Right hindlimb (tissue), 1 donor: ENCODE measurements at places on chromosomes 6 and 20.
A peak's percentile ranks its signal among the peaks of the same experiment; 100 is the strongest.

DNA sequence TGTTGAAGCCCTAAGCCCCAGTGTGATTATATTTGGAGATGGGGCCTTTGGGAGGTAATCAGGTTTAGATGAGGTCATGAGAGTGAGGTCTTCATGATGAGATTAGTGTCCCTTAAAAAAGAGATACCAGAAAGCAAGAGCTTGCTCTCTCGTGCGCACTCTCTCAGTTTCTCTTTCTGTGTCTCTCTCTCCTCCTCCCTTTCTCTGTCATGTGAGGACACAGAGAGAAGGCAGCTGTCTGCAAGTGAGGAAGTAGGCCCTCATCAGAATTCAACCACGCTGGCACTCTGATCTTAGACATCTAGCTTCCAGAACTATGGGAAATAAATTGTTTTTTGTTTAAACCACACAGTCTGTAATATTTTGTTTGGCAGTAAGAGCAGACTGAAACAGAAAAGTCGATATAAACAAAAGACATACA, 180.5 kb downstream of the IBTK start:
- DNase-seq: no peak

DNA sequence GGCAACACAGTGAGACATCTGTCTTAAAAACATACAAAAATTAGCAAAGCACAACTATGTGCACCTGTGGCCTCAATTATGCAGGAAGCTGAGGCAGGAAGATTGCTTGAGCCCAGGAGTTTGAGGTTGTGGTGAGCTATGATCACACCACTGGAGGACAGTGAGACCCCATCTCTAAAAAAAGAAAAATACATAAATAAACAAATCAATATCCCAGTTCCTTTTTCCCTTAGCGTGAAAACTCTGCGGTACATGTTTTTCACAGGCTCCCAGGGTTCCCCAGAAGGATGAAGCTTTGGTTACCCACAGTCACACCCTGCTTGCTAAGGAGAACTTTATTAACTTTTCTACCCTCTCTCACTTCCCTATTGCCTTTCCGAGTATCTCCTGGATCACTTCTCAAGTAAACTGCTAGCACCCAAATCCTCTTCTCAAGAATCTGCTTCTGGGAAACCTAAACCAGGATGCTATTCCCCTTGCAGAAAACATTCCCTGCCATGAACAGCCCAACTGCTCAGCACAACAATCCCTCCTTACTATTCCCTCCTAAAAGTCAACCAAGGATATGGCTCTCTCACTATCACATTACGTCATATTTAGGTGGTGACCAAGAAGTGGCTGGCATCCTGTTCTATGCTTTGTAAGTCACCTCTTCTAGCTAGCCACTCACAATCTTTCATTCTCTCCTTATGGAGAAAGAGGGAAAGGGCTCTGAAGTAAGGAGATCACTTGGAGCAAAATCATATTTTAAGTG, 122.4 kb downstream of the IPCEF1 start:
- DNase-seq: no peak

DNA sequence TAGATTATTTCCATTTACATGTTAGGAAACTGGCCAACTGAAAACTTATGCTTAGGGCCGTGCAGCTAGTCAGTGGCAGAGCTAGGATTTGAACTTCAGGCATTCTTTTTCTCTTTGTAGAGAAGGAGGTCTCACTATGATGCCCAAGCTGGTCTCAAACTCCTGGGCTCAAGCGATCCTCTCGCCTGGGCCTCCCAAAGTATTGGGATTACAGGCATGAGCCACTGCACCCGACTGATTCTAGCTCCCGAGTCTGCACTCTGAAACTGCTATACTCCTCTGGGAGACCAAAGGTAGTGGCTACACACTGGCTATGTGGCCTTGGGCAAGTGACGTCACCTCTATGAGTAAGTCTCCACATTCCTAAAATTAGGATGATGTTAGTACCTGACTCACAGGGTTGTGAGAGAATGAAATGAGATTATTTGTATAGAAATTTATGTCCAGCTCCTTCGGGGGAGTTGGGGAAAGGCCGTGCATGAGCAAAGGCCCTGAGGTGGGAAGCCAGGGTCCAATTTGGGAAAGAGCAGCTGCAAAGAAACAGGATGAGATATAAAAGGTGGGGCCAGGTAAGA, 6.4 kb downstream of the PLTP start:
- DNase-seq: no peak

GRCh38 chr20:41360831-41361756, 5.5 kb downstream of the EMILIN3 start:
- DNase-seq: no peak

DNA sequence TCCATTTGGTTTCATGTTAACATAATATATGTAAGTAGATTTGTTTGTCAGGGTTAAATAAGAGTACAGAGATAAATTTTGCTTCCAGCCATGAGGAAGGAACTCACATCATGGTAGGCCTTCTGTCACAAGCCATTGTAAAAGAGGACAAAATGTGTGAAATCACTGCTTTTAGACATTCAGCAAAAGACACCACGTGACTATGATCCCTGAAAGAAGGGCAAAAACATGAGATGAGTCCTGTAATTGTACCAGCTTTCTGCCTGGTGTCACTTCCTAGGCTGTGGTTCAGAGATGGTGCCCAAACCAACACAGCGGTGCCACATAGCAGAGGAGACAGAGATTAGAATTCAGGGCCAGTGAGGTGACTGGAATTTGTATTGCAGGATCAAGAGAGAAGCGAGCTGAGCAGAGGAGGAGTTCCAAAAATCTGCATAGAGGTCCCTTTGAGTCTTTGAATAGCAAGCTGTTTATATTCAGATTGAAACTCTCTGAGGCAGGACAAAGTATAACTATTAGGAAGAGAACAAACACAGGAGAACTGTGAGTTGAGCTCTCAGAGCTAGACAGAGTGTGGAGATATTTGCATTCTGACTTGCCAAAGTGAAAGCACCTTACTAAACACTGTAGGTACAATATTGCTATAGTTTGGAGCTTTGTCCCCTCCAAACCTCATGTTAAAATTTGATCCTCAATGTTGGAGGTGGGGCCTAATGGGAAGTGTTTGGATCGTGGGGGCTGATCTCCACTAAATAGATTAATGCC, 52.6 kb upstream of the PDE7B start:
- no peak for DNase-seq

GRCh38 chr6:24006254-24006653, 119.8 kb upstream of the NRSN1 start:
- DNase-seq: no peak

DNA sequence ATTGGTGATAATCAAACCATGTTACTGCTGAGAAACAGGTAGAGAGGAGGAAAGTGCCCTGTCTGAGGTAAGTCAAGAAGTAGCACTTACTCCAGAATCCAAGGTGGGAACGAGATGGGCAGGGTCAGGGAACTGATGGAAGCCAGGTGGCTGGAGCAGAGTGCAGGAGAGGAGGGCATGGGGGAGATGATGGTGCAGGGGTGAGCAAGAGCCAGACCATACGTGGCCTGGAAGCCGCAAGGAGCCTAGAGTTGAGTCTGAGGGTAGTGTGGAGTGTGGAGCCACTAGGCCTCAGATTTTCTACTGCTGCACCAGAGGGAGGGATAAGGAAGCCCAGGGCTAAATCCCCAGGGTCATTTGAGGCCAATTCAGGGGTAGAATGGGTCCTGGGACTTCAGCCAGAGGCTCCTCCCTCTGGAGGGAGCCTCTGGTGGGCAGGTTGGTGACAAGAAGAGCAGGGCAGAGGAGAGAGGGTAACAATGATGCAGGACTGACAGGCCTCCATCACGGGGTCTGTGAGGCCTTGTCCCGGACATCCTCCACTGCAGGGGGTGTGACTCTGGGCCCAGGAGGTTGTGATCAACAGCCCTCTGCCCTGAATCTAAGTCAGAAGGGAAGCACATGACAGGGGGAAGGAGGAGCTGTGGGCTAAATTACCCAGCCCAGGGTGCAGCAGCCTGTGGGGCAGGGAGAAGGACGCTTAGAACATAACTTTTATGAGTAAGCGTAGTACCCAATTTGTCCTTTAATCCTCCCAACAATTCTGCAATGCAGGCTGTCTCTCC, 28.7 kb downstream of the COX4I2 start:
- no peak for DNase-seq

- no peak for DNase-seq
Observed at GRCh38 chr6:125154761-125155135, 1.2 kb downstream of the TPD52L1 start.

- no peak for DNase-seq
Observed at GRCh38 chr6:136169394-136170148, 80.5 kb downstream of the MTFR2 start.

GRCh38 chr6:53125276-53125675, 23.4 kb downstream of the GCM1 start:
- no peak for DNase-seq

DNA sequence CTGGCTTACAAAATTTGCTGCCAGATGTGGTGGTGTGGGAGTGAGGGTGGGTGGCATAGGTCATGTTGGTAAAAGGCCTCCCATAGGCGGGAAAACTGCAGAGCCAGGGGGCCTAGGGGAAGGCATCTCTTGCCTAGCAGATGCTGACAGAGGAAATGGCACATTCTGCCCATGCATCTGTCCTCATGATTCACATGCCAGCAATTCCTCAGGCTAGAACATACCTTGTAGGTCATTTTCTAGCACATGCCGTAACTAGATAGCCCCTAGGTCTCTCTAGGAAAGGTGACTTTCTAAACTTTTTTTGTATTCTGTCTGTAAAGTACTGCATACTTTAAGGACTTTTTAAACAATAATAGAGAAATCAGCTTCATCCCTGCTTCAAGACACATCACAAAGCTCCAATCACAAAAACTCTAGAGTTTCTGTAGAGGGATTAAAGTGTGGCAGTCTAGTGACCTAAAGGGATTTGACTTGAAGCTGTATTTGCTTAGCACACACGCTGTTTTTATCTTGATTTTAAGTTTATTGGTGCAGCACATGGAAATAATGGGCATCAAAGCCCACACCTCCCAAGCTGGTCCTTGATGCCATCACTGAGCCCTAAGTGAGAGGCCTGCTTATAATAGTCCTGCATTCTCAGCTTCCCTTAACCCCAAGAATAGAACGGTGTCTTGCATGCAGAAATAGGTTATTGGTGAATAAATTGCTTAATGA, 55.2 kb downstream of the ANKEF1 start:
- DNase-seq: no peak

DNA sequence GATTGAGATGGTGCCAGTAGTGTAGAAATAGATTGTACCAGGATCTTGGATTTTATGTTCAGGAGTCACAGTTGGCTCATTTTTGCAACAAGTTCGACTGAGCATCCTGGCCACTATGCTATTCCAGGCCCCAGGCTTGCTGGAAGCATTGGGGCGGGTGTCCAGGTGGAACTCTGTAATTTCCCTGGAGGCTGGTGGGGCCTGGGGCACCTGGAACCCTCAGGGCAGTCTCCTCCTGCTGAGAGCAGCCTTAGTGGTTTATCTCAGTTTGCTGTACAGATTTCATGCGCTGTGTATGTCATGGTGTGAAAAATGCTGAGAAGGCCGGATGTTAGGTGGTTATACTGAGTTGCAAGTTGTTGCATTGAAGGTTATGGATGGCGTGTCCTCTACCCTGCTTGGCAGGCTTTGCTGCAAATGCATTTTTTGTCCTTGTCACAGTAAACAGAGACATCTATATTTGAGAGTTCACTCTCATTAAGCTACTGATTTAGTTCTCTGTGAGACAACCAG, 135.1 kb upstream of the MYLIP start:
- DNase-seq: no peak

GRCh38 chr6:134117409-134117808, 65.0 kb upstream of the SLC2A12 start:
- no peak for DNase-seq

GRCh38 chr20:11905460-11906179, 12.1 kb upstream of the BTBD3 start:
- DNase-seq: no peak

DNA sequence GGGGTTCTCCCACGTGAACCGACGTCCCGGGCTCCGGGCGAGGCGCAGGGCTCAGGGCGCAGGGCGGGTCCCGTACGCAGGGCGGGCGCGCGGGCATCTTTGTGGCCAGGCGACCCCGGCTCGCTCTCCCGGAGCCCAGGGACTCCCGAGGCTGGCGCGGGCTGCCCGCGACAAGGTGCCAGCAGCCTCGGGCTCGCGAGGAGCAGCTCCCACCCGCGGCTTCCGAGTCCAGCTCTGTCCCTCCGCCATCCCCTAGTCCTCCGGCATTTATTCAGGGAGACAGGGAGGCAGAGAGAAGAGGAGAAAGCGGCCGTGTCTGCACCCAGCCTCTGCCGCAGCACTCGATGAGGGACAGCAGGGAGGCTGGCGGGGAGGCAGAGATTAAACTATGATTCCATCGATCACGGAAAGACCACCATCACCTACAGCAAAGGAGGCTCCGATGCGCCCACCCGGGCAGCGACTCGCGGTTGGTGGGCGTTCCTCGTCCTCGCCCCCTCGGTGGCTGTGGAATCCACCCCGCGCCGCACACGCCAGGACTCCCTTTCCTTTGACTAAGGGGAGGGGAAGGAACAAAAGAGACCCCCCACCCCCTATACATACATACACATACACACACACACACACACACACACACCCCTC, 1.1 kb downstream of the RGS17 start:
- peak; percentile 35 for DNase-seq

DNA sequence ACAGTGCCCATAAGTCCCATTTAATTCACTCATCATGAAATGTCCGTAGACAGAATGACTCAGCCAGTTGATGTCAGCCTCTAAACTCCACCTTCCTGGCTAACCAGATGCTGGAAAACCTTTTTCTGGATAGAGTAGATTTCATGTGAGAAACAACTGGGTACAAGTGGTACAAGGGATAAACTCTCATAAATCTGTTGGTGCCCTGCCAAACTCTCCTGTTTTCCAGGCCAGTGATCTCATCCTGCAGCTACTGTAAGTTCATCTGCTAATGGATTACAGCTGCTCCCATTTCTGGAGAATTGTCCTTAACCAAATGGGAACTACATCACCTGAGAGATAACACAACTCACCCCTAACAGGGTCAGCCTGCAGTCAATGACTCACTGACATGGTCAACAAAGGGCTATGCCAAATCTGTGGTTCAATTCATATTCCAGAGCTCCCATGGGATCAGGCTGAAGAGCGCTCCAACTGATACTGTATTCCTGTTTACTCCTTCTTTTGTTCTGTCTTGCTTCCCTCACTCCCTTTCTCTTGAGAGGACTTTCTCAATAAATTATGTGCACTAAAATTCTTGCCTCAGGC, 210.1 kb upstream of the HDDC2 start:
- DNase-seq: no peak

GRCh38 chr6:40510442-40510841, 76.7 kb downstream of the LRFN2 start:
- no peak for DNase-seq

DNA sequence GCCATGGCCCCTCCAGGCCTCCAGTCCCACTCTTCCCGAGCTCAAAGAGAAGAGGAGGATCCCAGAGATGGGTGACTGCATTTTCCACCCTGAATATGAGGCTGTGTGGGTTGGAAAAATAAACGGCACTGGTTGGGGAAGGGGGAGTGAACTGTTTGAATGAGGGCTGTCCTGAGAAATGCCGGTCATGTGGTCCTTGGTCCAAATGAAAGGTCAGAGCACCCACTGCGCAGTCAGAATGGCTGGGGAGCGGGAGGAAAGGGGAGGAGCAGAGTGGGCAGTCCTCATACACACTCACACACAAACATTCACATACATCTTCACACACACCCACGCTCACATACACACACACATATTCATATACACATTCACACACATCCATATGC, 83.1 kb downstream of the MRPL14 start:
- DNase-seq: no peak
